ENCODE measurements at places on chromosomes 5 and 9.

GRCh38 chr5:91641730-91642350 is 258.7 kb upstream of the ARRDC3 start:
- peak; percentile 53 for DNase-seq

GRCh38 chr5:113989913-113990305 is 372.0 kb upstream of the KCNN2 start:
- no peak for DNase-seq

DNA sequence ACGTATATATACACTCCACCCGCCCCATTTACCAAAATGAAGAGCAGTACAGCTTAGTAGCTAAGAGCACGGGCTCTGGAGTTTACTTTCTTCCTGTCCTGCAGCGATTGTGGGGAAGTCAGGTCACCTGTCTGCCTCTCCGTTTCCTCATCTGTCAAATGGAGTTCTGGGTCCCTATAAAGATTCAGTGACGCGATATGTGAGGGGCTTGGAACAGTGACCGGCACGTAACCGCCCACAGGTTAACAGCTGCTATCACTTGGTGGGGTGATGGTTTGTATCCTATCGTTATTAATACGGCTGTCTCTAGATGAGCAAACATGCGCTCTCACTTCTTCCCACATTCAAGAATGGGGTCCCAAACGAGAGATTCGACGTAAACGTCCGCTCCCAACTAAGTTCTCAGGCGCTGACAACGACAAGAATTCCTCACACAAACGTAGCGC is 426 bp downstream of the FAM114A2 start:
- no peak for DNase-seq

DNA sequence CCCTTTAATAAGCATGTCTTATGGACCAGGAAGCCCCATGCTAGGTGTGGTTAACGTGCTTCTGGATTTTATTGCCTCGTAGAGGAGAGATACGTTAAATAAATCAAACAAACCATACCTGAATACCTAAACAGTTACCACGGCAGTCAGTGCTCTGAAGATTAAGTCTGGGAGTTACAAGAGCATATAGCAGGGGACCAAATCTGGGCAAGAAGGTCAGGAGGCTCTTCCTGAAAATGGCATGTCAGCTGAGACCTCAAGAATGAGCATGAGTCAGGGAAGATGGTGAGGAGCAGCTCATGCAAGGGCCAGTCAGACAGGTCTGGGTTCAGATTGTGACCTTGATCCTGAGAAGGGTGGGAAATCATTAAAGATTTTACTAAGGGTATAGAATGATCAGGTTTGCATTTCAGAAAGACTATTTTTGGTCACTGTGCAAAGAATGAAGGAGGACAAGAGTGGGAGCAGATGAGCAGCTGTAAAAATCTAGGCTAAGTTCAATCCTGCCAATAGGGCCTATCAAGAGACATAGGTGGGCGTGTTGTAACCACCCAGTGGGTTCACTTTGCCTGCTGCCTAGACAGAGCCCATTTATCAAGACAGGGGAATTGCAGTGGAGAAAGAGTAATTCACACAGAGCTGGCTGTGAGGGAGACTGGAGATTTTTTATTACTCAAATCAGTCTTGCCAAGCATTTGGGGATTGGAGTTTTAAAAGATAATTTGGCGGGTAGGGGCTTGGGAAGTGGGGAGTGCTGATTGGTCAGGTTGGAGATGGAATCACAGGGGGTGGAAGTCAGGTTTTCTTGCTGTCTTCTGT is 4.8 kb upstream of the ZNF366 start:
- DNase-seq = no peak
